ENCODE measurements at places on chromosomes 11 and 22.

DNA sequence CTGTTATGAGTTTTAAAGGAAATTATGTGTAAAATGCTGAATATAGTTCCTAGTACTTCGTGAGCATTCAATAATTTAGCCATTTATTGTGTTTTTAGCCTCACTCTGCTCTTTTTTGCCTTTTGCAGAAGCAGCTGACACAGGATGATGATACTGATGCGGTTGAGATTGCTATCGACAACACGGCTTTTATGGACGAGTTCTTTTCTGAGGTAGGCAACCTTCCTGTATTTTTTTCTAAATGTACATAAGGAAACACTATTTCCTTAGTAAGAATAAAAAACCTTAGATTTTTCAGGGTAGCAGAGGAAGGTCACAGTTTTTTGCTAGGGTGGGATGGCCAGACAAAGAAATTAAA is 17.9 kb downstream of the STX3 start:
- DNase-seq: no peak

- DNase-seq: no peak
Observed at GRCh38 chr11:121029813-121030445, 6.0 kb downstream of the TBCEL start.

DNA sequence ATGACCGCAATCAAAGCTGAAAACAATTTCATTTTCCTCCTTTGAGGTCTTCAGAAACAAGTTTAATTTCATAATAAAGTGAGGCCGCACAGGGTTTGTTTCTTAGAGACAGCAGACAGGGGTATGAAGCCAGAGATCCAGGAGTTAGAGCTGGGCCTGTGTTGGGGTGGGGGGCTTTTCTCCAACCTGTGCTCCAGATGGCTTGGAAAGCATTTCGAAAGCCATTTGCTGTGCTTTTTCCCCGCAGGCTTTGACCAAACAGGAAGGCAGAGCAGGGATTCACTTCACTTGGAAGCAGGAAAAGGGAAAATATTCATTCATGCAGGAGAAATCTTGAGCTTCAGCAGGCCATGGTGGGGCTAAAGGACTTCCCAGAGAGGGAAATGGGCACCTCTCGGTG is 617.4 kb downstream of the SOX6 start:
- DNase-seq: no peak

GRCh38 chr11:78197816-78198215 is 9.1 kb downstream of the USP35 start:
- no peak for DNase-seq

GRCh38 chr11:20207781-20208621 is 47.7 kb upstream of the DBX1 start:
- no peak for DNase-seq

GRCh38 chr11:109590782-109591181 is 168.8 kb downstream of the C11orf87 start:
- DNase-seq: peak; percentile 21

DNA sequence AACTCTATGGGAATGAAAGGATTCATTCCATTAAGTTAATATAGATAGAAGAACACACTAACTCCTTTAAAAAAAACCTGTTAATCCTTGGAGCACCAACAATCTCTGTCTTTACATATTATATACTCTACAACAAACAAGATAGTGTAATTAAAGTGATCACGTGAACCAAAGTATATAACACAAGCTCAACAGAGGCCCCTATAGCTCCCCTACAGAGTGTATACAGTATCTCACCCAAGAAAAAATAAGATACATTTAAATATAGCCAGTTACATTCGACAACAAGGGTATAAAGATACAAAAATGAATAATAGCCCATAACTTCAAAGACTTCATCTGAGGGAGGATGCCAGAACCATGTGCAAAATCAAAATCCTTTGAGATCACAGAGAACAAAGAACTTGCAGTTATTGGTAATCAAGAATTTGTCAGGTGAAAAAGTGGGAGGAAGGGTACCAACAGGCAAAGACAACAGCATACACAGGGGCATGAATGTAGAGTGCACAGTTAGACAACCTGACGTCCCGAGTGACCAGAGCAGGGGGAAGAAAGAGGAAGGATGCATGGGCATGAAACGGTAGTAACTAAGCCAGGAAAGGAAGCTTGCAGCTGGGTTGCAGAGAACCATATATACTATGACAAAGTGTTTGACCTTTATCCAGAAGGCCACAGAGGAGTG is 4.7 kb downstream of the FCHSD2 start:
- peak; percentile 28 for DNase-seq

DNA sequence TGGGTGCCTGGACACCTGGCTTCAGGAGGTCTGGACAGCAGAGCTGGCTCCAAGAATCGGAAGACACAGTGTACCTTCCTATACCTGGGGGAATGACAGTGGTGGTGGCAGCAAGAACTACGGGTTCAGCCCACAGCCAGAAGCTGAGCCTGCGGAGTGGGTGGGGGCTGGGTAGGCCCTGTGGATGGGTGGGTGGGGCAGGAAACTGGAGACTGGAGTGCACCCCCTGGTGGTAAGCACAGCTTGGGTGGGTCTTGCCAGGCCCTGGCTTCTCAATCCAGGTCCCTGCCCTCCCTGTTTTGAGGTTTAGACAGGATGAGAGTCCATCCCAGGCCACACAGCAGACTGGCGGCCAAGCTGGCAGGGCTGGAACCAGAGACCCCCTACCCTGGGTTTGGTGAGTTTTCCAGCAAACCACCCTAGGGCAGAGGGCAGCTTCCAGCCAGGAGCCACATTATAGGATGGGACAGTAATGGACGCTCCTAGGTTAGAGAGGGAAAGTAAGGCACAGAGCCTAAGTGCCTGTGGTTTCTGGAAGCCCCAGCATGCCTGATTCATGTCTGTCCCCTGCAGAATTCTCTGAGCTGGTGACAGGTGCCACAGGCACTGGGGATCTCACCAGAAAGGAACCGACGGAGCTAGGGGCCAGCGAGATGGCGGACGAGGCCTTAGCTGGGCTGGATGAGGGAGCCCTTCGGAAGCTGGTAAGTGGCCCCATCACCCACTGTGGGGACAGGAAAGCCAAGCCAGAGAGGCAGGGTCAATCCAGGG is 1.7 kb downstream of the SMTN start:
- no peak for DNase-seq

DNA sequence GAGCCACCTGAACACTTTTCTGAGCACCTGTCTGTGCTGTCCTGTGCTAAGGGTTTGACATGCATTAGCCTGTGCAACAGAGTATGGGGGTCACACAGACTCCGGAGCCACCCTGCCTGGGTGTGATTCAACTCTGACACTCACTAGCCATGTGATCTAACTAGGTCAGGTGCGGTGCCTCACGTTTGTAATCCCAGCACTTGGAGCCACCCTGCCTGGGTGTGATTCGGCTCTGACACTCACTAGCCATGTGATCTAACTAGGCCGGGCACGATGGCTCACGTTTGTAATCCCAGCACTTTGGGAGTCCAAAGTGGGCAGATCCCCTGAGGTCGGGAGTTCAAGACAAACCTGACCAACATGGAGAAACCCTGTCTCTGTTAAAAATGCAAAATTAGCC is 11.4 kb downstream of the UBE2L6 start:
- DNase-seq: no peak

GRCh38 chr11:77073328-77074001 is 6.7 kb downstream of the CAPN5 start:
- DNase-seq: peak; percentile 58

- no peak for DNase-seq
Observed at GRCh38 chr22:27461470-27461869, 340.1 kb downstream of the MN1 start.

DNA sequence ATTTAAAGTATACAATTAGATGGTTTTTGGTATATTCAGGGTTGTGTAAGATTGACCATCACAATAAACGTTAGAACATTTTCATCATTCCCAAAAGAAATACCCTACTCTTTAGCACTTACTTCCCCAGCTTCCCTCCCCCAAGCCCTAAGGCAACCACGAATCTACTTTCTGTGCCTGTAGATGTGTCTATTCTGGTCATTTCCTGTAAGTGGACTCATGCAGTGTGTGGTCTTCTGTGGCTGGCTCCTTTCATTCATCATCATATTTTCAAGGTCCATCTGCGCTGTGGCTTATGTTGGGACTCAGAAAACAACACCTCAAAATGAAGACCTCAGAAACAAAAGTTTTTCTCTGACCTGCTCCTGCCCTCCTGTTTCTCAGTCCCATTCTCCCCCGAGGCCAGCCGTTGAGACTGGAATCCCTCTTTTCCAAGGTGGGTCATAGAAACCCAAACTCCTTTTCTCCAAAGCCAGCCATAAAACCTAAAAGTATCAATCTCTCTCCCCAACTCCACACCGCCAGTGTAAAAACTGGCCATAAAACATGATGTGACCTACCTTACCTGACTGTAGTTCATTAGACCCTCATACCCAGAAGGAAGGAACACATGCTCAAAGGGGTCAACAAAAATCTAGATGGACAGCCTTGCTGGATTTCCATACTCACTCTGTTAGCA is 12.9 kb upstream of the TMPRSS13 start:
- DNase-seq: no peak

GRCh38 chr22:20389288-20389687 is 4.7 kb upstream of the ZNF74 start:
- no peak for DNase-seq

GRCh38 chr22:48599346-48599745 is 1228.3 kb downstream of the BRD1 start:
- DNase-seq: no peak

DNA sequence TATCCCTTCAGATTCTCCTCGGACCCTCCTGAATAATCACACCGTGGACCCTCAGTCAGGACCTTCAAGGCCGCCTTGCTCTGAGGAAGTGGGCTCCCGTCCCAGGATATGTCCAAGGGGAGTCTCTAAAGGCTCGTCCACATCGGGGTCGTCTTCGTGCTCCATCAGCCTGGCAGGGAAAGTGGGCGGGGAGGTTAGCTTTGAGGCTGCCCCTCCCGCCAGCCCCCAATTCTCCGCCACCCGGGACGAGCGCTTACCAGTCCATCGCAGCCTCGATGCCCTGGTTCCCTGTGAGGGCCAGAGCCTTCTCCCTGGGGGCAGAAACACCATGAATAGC is 472 bp downstream of the UBXN1 start:
- DNase-seq: no peak

- no peak for DNase-seq
Observed at GRCh38 chr11:86196085-86196696, 48.4 kb upstream of the EED start.

- no peak for DNase-seq
Observed at GRCh38 chr11:12237381-12237784, 127.0 kb downstream of the MICAL2 start.

GRCh38 chr22:37123649-37124048 is 14.1 kb upstream of the TMPRSS6 start:
- DNase-seq: no peak

- no peak for DNase-seq
Observed at GRCh38 chr11:26332572-26332915, 614 bp downstream of the ANO3 start.

- no peak for DNase-seq
Observed at GRCh38 chr11:11732116-11732515, 109.7 kb upstream of the USP47 start.

DNA sequence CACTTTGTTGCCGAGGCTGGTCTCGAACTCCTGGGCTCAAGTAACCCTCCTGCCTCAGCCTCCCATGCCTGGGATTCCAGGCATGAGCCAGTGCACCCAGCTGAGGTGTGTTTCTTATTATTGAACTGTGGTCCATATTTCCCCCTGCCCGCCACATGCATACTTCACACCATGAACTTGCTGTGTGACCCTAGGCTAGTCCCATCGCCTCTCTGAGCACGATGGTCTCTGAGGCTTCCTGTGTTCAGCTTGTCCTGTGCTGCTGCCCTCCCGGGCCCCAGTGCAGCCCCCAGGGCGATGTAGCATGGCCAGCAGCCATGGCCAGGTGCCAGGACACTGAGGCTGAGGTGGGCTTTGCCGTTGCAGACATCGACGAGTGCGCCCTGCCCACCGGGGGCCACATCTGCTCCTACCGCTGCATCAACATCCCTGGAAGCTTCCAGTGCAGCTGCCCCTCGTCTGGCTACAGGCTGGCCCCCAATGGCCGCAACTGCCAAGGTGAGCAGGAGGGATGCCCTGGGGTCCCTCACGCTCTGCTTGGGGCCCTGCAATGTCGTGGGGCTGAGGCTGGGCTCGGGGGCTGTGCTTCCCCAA is 45.7 kb downstream of the FBLN1 start:
- DNase-seq: no peak

GRCh38 chr11:60316317-60316716 is 10.7 kb upstream of the MS4A6E start:
- no peak for DNase-seq

- DNase-seq: no peak
Observed at GRCh38 chr11:4018641-4019040, 76.0 kb upstream of the RRM1 start.

- DNase-seq: peak; percentile 7
Observed at GRCh38 chr11:108863528-108863927, 198.7 kb downstream of the DDX10 start.

DNA sequence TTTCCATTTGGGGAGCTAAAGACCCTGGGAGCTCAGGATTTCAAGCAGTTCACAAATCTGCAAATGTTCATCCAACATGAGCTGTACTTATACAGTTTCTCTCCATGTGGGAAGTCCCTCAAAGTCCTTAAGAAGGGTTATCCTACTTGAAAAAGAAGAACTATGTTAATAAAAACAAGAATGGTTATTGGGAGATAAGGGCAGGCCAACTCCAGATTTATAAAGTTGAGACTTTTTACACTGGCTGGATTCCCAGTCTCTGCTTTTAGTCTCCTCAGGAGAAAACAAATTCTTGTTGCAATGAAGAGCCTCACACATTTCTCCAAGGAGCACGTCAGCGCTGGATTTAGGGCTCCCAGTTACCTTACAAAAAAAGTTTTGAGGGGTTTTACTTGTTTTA is 34.2 kb upstream of the CTTN start:
- no peak for DNase-seq

DNA sequence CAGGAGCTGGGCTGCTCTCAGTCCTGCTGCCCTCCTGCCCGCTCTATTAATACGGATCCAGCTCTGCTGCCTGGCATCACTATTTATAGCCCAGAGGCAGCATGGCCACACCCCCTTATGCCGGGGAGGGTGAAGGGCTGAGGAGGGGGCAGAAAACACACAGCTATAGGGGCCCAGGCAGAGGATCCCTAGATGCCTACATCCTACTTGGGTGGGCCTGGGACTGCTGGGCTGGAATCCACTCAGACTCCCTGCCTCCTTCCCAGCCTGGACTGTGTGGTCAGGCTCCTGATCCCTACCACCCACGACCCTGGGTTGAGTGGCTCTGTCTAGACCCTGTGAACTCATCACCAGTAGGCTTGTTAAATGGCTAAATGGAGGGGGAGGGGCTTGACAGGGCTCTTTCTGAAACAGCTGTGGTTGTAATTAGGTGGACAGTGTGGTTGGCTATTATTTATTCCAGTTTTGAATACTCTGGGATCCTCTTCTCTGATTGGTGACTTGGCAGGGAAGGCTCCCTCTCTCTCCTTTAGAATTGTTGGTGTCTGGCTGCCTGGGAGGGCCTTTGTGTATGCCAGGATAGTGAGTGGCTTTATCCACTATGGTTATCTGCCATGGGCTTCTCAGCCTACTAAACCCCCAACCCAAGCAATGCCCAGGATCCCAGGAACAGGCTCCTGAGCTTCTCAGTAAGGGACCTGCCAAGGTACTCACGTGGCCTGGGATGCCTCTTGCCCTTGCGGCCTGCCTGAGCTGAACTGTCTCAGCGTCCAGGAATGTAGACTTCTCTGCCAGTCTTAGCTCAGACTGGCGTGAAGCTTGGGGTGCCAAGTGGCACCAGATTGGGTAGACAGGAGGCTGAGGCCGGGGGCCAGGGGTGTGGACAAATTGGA is 15.2 kb downstream of the PHLDB1 start:
- no peak for DNase-seq

GRCh38 chr22:18057568-18058209 is 20.1 kb upstream of the PEX26 start:
- peak; percentile 77 for DNase-seq

Measured in Ammon's horn (tissue), 1 donor.